ENCODE measurements at places on chromosomes 6 and 20. TPM values are rescaled to one million over a fixed set of nuclear protein-coding genes. Genes with fewer than 3 reads are reported as not detected.

DNA sequence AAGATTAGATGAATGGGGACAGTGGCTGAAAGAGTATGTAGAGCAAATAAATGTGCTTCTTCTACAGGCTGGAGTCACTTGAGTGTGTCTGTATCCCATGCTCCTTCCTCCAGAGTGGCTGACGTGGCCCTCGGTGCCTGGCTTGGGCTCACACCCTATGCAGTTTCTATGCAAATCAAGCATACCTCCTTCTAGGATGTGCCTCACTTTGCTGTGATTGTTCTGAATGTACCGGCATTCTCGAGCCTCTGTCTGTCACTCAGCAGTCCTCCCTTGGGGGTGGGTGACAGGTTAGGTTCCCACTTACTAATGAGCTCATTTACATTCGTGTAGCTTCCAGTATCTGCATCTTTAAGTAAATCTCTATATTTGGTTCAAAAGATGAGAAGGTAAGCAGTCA is 55.1 kb upstream of the HDDC2 start:
- no peak overlapping the region for H3K4me3 ChIP-seq
- H3K27me3 ChIP-seq: peaks cover 7% of the 10 kb centered on the region
- no peaks in the 10 kb centered on the region for H3K36me3 ChIP-seq
- DNase-seq: no peak
- H3K27ac ChIP-seq: no peak overlapping the region

- no peaks in the 10 kb centered on the region for H3K36me3 ChIP-seq
- no peak for DNase-seq
- H3K4me1 ChIP-seq: no peaks in the 10 kb centered on the region
- peaks cover 24% of the 10 kb centered on the region for H3K27me3 ChIP-seq
- no peak overlapping the region for H3K27ac ChIP-seq
Observed at GRCh38 chr20:63448031-63448430, 24.4 kb downstream of the KCNQ2 start.

DNA sequence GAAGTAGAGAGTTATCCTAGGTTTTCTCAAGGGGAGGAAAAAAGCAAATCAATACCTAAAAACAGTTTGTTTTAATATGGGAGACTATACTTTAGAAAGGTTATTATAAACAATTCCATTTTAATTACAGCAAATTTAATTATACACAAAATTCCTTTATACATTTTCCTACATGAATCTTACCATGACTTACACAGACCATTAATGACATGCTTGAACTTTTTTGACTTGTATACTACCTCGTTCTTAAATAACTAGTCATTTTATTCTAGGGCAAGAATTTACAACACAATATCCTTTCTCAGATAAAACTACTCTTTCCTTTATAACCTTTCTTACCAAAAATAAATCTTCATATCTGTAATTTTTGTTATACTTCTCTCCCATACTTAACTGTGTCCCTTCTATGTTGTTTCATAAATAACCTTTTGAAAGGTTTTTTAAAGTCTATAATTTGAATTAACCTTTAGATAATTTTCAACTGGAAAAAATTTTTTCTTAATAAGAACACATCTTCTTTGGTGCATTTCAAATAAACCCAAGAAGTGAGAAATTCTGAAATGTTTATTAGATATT is 729.4 kb downstream of the TENT5A start:
- H3K4me3 ChIP-seq: no peak overlapping the region
- H3K27ac ChIP-seq: no peak overlapping the region
- no peaks in the 10 kb centered on the region for H3K36me3 ChIP-seq
- H3K27me3 ChIP-seq: no peaks in the 10 kb centered on the region

DNA sequence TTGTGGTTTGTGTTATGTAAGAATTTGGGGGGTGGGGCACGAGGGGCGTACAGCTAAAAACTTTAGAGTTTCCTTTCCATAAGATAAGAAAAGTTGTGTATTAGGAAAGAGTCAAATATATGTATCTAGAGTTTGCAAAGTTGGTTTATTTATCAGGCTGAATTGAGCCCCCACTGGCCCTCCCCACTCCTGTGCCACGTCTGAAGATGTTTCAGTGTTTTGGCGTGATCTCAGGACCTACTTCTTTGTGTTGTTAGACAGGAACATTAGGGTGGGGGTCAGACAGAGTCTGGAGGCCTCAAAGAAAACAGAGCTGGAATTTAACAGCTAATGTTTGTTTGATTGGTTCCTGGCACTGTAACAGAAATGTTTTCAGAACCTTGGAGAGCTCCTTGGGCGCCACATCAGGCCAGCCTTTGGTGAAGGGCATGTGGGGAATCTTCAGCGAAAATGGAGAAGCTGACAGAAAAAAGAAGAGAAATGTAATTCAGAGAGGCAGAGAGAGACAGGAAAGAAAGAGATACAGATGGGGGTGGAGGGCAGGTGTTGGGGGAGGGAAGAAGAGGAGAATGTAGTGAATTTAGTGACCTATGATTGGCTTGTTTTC is 674 bp downstream of the NRSN1 start:
- DNase-seq: no peak
- H3K36me3 ChIP-seq: no peaks in the 10 kb centered on the region
- no peak overlapping the region for H3K27ac ChIP-seq
- H3K27me3 ChIP-seq: no peaks in the 10 kb centered on the region
- peaks cover 2% of the 10 kb centered on the region for H3K4me1 ChIP-seq
- H3K4me3 ChIP-seq: no peak overlapping the region

GRCh38 chr20:50886184-50886790 is 45.0 kb downstream of the ADNP start:
- peaks cover 11% of the 10 kb centered on the region for H3K36me3 ChIP-seq
- H3K27ac ChIP-seq: no peak overlapping the region
- H3K27me3 ChIP-seq: no peaks in the 10 kb centered on the region
- H3K4me3 ChIP-seq: no peak overlapping the region
- DNase-seq: no peak
- H3K4me1 ChIP-seq: no peaks in the 10 kb centered on the region

DNA sequence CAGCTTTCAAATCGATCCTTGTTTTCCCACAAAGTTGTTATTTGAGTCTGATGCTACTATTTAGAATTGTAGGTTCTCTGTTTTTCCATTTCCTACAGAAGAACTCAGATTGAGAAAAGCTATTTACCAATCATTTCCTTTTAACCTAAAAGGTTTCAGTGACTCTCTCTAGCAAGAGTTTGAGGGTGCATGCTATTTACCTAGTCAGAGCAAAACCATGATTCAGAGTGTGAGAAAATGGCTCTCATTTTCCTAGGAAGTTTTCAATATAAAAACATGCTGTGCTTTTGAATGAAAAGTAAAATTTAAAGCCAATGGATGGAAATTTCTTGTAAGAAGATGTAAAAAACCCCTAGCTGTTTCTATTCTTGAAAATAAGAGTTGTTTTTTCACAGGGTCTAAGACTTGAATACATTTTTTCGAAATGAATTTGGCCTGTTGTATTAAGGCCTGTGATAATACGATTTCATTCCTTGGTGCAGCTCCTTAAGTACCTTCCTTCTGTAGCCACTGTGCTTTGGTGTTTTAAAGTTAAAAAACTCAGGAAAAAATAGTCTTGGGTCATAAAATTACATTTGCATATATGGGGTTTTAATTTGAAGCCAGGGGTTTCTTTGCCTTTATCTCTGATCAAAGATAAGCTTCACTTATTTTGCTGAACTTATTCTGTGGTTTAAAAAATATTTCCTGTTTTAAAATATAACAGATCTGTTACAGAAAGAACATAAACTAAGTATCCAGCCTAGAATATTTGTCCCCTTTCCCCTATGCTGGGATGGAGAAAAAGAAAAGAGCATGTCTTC is 18.0 kb upstream of the RSPH3 start:
- H3K27ac ChIP-seq: no peak overlapping the region
- no peak overlapping the region for H3K4me3 ChIP-seq
- H3K4me1 ChIP-seq: no peaks in the 10 kb centered on the region

GRCh38 chr6:31966506-31966905 is 5.4 kb downstream of the DXO start:
- no peak overlapping the region for H3K27ac ChIP-seq
- no peaks in the 10 kb centered on the region for H3K27me3 ChIP-seq
- H3K4me1 ChIP-seq: peaks cover 9% of the 10 kb centered on the region
- H3K36me3 ChIP-seq: peaks cover 53% of the 10 kb centered on the region
- no peak overlapping the region for H3K4me3 ChIP-seq

LY6G5B gene
- 4.1 TPM for polyA plus RNA-seq

TRAPPC3L gene
- 0.28 TPM for polyA plus RNA-seq

PLEKHG1 gene
- polyA plus RNA-seq: 3.1 TPM

PPP1R14C gene
- polyA plus RNA-seq: 35.4 TPM

PTCRA gene
- polyA plus RNA-seq: not detected

- H3K27me3 ChIP-seq: peaks cover 37% of the 10 kb centered on the region
- no peaks in the 10 kb centered on the region for H3K4me1 ChIP-seq
- no peak for DNase-seq
- no peak overlapping the region for H3K27ac ChIP-seq
- H3K4me3 ChIP-seq: no peak overlapping the region
Observed at GRCh38 chr6:35206346-35206745, 7.4 kb upstream of the SCUBE3 start.

DNA sequence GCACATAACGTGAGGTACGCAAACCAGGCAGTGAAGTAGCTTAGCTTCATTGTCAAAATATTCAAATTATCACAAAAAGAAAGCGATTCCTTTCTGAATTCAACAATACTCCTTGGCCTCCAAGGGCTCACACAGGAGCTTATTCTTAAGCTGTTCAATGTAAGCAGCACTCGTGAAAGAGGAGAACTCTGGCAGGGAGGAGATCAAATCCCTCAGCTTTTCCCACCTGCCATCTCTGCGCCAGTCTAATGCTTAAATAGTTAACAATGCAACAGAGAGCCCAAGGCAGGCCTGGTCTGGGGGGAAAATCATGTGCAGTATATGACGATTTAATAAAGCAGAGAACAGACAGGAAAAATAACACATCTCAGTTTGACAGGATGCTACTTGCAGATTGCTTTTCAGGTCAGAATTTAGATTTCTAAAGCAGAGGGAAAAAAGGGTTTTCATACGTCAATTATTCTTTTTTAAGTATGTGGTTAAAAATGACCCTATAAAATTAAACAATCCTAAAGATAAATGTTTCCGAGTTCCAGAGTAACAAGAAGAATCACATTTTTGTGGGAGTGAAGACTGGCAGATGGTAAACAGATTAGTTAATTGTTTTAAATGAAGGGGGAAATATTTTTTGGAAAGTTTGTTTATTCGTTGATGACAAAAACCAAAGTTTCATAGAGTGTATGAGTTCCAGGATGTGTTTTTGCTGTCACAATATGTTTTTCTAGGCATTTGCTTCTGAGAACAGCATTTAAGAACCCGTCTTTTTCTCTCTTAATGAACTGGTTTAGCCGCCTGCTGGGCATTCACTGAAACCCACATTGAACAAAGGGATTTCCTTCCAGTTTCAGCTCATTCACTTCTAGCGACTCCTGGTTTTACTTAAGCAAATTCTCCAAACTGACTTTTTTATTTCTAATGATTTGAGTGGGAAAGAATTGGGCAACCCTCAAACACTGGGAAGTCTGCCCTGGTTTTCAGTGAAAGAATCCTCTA is 45.9 kb downstream of the PLAGL1 start:
- no peaks in the 10 kb centered on the region for H3K36me3 ChIP-seq
- H3K27me3 ChIP-seq: peaks cover 4% of the 10 kb centered on the region
- no peak overlapping the region for H3K27ac ChIP-seq

GRCh38 chr20:60372822-60373221 is 414.6 kb downstream of the CDH26 start:
- H3K27me3 ChIP-seq: peaks cover 4% of the 10 kb centered on the region
- no peak overlapping the region for H3K4me3 ChIP-seq
- no peaks in the 10 kb centered on the region for H3K36me3 ChIP-seq
- DNase-seq: no peak
- H3K4me1 ChIP-seq: no peaks in the 10 kb centered on the region

GRCh38 chr6:148701375-148701774 is 45.5 kb upstream of the UST start:
- no peaks in the 10 kb centered on the region for H3K36me3 ChIP-seq
- peaks cover 9% of the 10 kb centered on the region for H3K4me1 ChIP-seq
- H3K27me3 ChIP-seq: no peaks in the 10 kb centered on the region

DNA sequence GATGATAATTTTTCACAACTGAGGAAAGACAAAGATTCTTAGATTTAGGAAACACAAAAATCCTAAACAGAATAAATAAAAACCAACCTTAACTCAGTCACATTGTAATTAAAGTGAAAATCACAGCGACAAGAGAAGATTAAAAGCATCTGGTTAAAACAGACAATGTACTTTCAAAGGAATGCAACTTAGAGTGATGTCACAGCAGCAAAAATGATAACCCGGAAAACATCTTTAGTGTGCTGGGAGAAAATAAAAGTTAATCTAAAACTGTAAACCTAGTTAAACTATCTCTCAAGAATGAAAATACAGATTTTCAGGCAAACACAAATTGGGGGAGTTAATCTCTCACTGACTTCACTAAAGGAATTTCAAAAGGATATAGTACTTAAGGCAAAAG is 76.8 kb upstream of the OGFRL1 start:
- H3K27ac ChIP-seq: no peak overlapping the region
- no peaks in the 10 kb centered on the region for H3K27me3 ChIP-seq
- H3K4me3 ChIP-seq: no peak overlapping the region

- DNase-seq: no peak
- peaks cover 14% of the 10 kb centered on the region for H3K4me1 ChIP-seq
Observed at GRCh38 chr6:158399040-158399700, 86.9 kb downstream of the TULP4 start.

LY86 gene
- polyA plus RNA-seq: not detected

OR2H1 gene
- not detected for polyA plus RNA-seq

DNA sequence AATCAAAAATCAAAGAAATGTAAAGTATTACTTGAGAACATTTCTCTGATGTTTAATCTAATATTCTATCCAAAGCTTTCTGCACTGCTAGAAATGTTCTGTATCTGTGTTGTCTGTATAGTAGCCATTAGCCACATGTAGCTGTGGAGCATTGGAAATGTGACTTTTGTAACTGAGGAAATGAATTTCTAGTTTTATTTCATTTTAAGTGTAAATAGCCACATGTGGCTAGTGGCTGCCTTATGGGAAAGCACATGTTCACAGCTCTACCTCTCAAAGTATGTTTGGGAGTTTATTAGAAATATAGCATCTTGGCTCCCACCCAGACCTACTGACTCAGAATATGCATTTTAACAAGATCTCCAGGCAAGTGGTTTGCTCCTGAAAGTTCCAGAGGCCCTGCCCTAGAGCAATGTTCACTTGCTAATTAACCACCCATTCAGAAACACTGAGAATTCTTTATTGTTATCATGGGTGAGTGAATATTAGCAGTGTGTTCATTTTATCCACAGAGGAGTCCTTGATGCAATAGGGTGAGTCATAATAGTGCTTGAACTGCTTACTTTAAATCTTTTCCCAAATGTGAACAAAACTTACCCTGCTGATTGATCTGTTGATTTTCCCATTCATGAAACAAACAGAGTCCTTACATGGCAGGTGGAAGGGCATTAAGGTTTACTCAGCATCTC is 282.7 kb downstream of the PLCB1 start:
- no peaks in the 10 kb centered on the region for H3K4me1 ChIP-seq
- no peaks in the 10 kb centered on the region for H3K36me3 ChIP-seq
- no peak overlapping the region for H3K27ac ChIP-seq
- H3K27me3 ChIP-seq: no peaks in the 10 kb centered on the region
- no peak overlapping the region for H3K4me3 ChIP-seq
- DNase-seq: no peak

- no peak overlapping the region for H3K27ac ChIP-seq
- H3K36me3 ChIP-seq: no peaks in the 10 kb centered on the region
- no peaks in the 10 kb centered on the region for H3K27me3 ChIP-seq
- H3K4me1 ChIP-seq: peaks cover 10% of the 10 kb centered on the region
- no peak overlapping the region for H3K4me3 ChIP-seq
Observed at GRCh38 chr20:23881371-23881770, 1.8 kb upstream of the CST5 start.

WFDC12 gene
- 1.8 TPM for polyA plus RNA-seq

GRCh38 chr6:108591040-108591816 is 30.5 kb downstream of the FOXO3 start:
- no peak overlapping the region for H3K27ac ChIP-seq
- H3K36me3 ChIP-seq: no peaks in the 10 kb centered on the region
- H3K4me3 ChIP-seq: no peak overlapping the region
- peaks cover 66% of the 10 kb centered on the region for H3K4me1 ChIP-seq
- no peak for DNase-seq
